Epithelial cell of proximal tubule (primary cell): ENCODE measurements at places on chromosomes 2 and 18.

DNA sequence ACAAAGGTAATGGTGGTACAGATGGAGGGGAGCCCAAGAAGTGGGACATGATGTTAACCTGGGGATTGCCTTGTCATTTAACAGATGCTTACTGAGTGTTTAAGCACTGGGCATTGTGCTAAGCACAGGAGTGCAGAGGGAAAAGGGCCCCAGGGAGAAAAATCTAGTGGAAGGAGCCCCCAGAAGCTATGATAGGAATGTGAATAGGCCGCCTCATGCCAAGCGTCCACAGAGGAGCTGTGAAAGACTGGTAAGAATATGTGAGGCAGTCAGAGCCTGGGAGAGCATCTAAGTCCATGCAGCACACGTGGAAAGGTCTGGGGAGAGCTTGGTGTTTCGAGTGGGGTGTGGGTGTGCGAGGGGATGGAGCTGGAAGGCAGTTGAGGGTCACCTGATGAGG, 5.5 kb downstream of the ZNF532 start:
- DNase-seq, result no peak

DNA sequence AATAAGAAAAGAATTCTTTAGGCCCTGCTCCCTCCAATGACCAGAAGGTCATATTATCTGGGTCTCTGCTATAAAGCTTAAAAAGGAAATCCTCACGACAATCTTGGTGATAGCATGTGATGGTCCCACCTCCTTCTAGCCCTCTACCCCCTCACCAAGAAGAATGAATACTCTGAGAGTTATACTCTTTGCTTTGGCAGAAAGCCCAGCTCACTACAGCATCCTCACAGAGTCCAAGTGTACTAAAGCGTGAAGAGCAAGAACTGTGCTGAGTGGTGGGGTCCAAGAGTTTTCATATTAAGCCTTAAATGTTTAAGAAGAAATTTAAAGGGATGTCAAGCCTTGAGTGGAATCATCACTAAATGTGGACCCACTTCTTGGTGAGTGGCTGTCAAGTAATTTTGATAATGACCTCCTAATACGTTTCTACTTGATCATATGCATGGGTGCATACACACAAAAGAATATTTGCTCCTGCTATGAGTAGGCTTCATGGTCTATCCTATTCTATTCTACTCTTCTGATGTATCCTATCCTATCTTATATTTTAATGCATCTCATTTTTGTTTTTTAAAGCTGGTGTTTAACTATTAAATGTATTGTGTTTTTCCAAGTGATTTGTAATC, 16.5 kb upstream of the SERPINB7 start:
- DNase-seq, result no peak

DNA sequence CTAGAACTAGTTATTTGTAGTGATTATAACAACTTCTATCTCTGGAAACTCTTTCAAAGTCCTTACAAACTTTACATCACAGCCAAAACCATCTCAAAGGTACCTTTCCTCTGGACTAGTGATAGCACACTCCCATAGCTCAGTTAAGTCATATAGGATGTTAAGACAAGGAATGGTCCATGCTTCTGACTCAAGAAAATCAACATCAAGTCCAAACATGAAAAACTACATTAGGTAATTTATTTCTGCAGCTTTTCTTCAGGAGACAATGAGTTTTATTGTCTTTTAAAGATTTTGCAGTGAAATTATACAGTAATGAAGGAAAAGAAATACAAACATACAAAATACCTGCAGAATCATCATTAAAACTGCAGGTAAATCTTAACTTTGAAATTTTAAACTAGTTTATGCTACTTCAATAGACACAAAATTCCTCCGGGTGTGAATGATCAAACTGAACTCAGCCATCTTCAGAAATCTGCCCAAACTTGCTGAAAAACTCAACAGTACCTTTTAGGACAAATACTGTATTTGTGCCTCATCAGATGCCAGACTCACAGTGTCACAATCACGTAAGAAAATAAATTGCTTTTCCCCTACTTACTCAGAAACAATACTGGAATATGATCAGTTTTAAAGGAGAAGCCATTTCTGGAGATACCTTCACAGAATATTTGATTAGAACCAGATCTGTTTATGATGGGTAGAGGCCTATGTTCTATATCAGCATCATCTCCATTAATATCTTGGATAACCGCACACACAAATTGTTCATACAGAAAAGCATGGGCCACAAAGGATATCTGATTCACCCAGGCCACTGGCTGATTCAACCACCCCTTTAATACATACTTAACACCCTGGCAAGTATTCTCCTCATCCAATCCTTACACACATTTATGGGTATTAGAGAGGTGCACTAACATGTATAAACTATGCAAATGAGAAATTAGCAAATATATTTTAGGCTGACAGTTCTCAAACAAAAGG, 2.6 kb downstream of the TMEM131 start:
- DNase-seq, result no peak

DNA sequence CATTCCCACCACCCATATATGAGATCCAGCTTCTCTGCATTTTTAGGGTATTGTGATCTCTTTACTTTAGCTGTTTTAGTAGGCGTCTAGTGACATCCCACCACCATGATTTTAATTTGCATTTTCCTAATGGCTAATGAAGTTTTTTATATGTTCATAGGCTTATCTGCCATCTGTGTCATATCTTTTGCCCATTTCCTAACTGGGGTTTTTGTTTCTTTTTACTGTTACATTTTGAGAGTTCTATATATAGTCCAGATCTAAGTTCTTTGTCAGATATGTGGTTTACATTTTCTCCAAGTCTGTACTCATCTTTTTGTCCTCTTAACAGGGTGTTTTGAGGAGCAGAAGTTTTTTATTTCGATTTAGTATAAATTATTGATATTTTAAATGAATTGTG, 39.6 kb downstream of the PTPN2 start:
- DNase-seq, result no peak

DNA sequence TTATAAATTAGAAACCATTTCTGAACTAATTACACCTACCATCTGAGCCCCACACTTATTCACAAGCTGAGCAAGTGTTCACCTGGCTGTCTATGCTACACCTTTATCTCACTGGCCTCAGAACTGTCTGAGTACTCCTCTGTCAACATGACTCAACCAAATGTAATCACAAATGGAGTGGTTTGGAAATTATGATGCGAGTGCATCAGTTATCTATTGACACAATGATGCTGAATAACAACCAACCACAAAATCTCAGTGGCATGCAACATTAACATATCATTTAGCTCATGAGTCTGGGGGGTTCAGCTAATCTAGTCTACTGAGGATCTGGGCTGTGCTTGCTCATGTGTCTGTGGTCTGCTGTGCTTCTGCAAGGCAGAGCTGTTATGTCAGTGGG, 184.2 kb upstream of the NXPH2 start:
- DNase-seq, result no peak

- DNase-seq, result no peak
Observed at GRCh38 chr2:23200068-23200786, 184.8 kb upstream of the KLHL29 start.

GRCh38 chr2:132623096-132623839, 46.7 kb downstream of the LYPD1 start:
- DNase-seq, result no peak

- DNase-seq, result no peak
Observed at GRCh38 chr2:240983361-240983995, 14.9 kb upstream of the SNED1 start.

DNA sequence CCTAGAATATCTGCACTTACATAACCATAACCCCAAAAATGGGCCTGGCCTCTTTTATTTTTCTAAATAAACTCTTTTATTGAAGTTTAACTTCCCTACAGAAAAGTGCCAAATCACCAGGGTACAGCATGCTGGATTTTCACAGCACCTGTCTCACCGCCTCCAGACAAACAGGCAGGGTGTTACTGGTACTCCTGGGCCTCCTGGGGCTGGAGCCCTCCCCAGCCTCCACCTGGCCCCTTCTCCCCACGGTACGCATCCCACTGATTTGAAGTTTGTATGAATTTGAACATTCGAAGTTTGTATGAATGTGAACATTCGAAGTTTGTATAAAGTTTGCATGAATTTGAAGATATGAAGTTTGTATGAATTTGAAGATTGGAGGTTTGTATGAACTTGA, 232.1 kb downstream of the NDUFA10 start:
- no peak for DNase-seq

DNA sequence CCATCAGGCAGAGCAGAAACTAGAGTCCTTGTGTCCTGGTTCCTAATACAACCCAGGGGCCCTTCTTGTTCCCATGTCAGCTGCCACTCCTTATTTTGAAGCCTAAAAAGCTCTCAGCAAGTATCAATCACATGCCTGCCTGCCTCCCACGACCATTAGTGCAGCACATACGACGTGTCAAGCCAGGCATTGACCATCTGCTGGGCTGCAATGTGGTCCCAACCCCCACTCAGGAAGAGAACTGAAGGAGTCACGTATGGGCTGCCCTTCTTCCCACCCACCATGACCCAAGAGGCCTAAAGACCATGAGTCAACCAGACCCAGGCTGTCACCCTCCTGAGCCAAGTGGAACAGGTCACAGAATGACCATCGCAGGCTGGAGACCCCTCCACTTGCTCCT, 98.8 kb downstream of the KLHL29 start:
- DNase-seq, result no peak
